Astrocyte of the spinal cord (primary cell): ENCODE measurements at places on chromosomes 3 and 15.

GRCh38 chr15:50685976-50686468 lies 575 bp downstream of the TRPM7 start:
- DNase-seq: peak; percentile 55

DNA sequence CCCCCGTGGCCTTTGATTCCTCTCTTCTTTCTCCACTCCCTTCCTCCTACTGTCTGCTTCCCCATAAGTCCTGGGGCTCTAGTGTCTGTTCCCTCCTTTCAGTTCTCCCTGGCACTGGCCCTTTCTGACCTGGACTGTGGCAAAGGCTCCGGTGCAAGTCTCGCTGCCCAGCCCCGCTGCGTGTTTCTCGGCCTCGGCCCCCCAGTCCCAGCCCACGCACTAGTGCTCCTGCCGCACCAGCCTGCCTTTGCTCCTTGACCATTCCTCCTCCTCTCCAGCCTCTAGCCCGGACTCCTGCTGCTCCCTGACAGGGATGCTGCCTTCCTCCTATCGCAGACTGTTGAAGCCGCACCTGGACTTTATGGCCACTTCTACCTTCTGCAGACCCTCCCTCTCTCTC lies 2.1 kb downstream of the TM6SF1 start:
- no peak for DNase-seq

DNA sequence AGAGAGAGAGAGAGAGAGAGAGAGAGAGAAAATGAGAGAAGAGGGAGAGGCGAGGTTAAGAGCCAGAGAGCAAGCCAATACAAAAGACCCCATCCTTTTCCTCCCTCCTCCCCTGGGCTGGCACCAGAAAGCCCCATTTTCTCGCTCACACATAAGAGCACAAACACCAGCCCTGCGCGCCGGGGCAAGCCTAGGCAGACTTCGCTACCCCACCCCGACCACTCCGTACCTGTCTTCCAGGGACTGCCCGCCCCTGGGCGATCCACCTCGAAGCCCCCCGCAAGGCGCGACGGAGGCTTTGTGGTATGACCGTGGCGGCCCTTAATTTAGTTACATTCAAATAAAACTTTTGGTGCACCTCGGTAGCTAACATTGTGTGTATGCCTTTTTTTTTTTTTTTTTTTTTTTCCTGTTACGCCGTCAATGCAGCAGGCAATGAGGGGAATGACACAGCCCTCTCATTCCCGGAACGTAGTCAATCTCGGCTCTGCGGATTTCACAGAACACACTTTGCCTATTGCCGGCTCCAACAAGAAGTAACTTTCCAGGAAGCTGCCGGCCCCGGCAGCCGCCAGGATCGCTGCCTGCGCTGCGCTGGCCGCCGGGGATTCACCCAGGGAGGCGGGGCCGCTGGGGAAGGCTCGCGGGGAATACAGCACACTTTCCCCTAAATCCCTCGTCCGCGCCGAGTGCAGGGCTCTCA lies 7.7 kb downstream of the BCL6 start:
- DNase-seq: peak; percentile 72

DNA sequence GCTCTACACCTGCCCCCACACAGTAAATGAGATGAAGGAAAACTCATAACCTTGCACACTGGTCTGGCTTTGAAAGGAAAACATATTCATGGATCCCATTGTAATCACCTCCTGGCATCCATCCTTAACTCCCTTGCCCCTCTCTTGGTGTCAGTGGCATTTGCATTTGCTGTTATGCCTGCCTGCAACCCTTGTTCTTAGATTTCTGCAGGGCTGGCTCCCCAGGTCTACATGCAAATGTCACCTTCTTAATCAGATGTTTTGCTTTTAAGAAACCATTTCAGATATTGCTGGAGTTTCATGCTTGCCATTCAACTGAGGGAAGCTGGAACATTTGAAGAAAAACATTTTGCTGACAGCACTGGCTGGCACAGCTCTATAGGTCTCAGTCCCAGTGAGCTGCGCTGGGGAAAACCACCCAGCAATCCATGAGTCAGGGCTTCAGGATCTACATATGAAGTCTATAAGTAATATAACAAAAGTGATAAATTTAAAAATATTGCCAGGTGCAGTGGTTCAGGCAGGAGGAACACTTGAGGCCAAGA lies 19.1 kb downstream of the LRRC2 start:
- no peak for DNase-seq

- no peak for DNase-seq
Measured at GRCh38 chr15:57012556-57012955, 94.1 kb downstream of the TCF12 start.

GRCh38 chr3:24199775-24200247 lies 254.7 kb downstream of the NR1D2 start:
- DNase-seq: peak; percentile 30

GRCh38 chr15:31516874-31517273 lies 190.2 kb downstream of the KLF13 start:
- DNase-seq: no peak
